ENCODE measurements at places on chromosomes 1 and 21. TPM values are rescaled to one million over a fixed set of nuclear protein-coding genes. Genes with fewer than 3 reads are reported as not detected.

DNA sequence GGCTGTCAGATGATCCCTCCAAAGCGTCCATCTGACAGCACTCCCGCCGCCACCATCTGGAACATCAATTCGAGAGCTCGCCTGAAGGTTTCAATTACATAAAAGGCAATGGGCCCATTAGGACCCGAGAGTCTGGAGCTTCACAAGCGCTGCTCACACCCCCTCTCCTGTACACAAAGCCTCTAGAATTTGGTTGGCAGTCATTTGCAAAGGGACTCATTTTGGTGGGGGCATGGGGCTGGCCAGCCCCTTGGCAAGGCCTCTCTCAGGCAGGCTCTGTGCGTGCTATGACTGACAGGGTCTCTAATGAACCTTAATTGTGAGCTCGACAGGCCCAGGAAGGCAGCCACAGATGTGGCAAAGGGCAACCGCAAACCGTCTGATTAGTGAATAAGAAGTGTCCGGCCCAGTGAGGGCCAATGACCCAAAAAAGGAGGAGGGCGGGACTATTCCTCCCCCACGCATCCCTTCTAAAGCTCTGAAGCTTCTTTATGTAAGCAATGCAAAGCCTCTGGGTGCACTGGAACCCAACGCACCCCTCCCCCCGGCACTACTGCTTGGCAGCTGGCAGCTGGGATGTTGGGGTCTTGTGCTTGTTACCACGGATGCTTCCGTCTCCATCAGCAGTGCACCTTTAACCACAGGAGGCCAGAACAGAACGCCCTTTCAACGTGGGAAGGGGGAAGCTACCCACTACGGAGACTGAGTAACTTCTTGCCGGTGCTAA is 79.4 kb downstream of the CAPZB start:
- peak; percentile 70 for DNase-seq
- no peak overlapping the region for H3K4me3 ChIP-seq
- H3K27me3 ChIP-seq, result no peaks in the 10 kb centered on the region
- peak overlapping the region; percentile 28 for H3K27ac ChIP-seq
- peaks cover 29% of the 10 kb centered on the region for H3K4me1 ChIP-seq

Gene SLAMF8
- not detected for polyA plus RNA-seq

DNA sequence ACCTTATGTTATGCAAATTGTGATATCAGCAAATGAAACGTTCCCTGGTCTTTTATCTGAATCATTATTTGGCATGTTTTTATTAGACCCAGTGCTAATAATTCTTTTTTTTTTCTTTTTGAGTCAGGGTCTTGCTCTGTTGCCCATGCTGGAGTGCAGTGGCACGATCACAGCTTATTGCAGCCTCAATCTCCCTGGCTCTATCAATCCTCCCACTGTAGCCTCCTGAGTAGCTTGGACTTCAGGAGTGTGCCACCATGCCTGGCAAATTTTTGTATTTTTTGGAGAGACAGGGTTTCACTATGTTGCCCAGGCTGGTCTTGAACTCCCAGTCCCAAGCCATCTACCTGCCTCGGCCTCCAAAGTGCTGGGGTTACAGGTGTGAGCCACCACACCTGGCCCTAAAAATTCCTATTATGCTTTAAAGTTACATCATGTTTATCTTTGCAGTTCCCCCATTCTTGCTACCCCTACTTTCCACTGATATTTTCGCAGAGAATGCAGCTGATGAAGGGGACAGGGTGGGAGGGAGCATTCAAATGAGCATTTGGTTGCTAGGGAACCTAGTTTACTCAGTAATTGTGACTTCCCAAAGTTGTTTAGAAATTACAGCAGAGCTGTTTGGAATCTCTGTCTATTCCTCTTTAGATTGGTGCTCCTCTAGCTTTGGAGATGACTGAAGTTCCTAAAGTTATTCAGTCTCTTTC is 18.4 kb downstream of the C1orf21 start:
- H3K36me3 ChIP-seq, result no peaks in the 10 kb centered on the region
- H3K4me1 ChIP-seq, result peaks cover 20% of the 10 kb centered on the region
- H3K4me3 ChIP-seq, result no peak overlapping the region
- DNase-seq, result no peak
- no peaks in the 10 kb centered on the region for H3K27me3 ChIP-seq
- no peak overlapping the region for H3K27ac ChIP-seq

Gene RABGAP1L
- polyA plus RNA-seq, result 13.7 TPM

DNA sequence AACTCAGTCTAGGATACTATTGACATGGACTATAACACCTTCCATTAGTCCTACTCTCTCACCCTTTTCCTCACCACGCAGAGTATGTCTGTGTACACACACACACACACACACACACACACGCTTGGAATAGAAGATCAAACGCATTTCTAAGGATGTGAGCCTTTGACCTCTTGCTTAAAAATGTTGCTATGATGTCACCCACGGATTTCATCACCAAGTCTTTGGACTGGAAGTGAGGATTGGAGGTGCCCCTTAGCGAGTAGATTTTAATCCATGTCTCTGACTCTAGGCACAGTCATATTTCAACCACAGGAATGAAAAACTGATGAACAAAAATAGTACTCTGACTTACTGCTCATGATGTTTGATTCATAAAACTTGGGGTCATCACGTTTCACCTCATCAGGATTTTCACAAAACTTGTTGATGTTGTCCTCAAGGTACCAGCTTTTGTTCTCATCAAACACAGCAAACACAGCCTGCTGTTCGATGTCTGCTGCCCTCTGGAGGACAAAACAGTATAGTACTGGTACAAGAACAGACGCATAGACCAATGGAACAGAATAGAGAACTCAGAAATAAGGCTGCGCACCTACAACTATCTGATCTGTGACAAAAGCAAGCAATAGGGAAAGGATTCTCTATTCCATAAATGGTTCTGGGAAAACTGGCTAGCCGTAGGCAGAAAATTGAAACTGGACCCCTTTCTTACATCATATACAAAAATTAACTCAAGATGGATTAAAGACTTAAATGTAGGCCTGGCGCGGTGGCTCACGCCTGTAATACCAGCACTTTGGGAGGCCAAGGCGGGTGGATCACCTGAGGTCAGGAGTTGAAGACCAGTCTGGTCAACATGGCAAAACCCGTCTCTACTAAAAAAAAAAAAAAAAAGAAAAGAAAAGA is 39.9 kb downstream of the F5 start:
- DNase-seq, result peak; percentile 83
- no peaks in the 10 kb centered on the region for H3K36me3 ChIP-seq
- no peaks in the 10 kb centered on the region for H3K27me3 ChIP-seq
- H3K27ac ChIP-seq, result no peak overlapping the region

- no peak overlapping the region for H3K4me3 ChIP-seq
- H3K27ac ChIP-seq, result peak overlapping the region; percentile 42
- no peaks in the 10 kb centered on the region for H3K27me3 ChIP-seq
- peaks cover 30% of the 10 kb centered on the region for H3K4me1 ChIP-seq
- H3K36me3 ChIP-seq, result no peaks in the 10 kb centered on the region
Measured at GRCh38 chr1:185565302-185565701, 168.9 kb upstream of the HMCN1 start.

Gene ITGB2
- polyA plus RNA-seq, result 2.2 TPM

GRCh38 chr1:191620883-191621282 is 537.4 kb upstream of the RGS18 start:
- no peak overlapping the region for H3K4me3 ChIP-seq
- H3K27me3 ChIP-seq, result no peaks in the 10 kb centered on the region
- no peaks in the 10 kb centered on the region for H3K4me1 ChIP-seq
- H3K36me3 ChIP-seq, result no peaks in the 10 kb centered on the region
- DNase-seq, result no peak

- no peaks in the 10 kb centered on the region for H3K27me3 ChIP-seq
- DNase-seq, result peak; percentile 7
- no peak overlapping the region for H3K4me3 ChIP-seq
Measured at GRCh38 chr1:45037456-45037855, 25.4 kb downstream of the UROD start.

Gene ZNF678
- 0.70 TPM for polyA plus RNA-seq

Gene RIPK4
- polyA plus RNA-seq, result 0.43 TPM

Gene RGS13
- not detected for polyA plus RNA-seq

Gene SYNC
- 60.5 TPM for polyA plus RNA-seq

DNA sequence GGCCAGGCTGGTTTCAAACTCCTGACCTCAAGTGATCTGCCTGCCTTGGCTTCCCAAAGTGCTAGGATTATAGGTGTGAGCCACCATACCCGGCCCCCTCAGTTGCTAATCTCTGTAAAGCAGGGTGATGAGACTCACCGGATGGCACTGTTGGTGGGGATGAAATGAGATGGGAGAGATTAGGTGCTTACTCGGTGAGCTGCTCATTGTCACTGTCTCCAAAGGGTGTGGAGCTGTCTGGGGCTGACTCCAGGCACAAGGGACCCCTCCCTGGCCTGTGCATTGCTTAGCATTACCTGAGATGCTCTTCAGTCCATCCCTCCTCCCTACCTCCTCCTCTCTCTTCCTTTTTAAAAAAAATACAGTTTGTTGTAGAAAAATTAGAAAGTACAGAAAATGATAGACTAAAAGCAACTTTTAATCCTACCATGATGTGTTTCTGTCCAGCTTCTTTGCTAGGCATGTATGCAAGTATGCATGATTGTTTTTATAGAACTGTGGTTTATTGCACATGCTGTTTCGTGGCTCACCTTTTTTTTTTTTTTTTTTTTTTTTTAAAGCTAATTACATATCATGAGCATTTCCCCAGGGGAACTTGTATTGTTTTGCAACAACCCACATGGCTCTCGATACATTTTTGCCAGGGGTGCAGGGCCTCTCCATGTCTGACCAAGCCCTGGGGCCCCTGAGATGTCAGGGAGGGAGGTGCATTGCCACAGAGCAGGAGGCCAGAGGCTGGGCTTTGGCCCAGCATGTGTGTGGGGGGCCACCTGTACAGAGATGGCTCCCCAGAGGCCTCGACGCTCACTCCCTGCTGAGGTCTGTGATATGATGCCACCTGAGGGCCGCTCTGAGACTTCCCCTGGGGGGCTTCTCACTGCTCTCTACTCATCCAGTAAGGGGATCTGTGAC is 55.4 kb downstream of the ARHGEF10L start:
- H3K4me1 ChIP-seq, result no peaks in the 10 kb centered on the region
- H3K27ac ChIP-seq, result no peak overlapping the region
- peak; percentile 61 for DNase-seq

- no peak overlapping the region for H3K4me3 ChIP-seq
- H3K4me1 ChIP-seq, result peaks cover 13% of the 10 kb centered on the region
- no peaks in the 10 kb centered on the region for H3K27me3 ChIP-seq
- no peak overlapping the region for H3K27ac ChIP-seq
Measured at GRCh38 chr1:72122099-72122880, 160.0 kb downstream of the NEGR1 start.

GRCh38 chr1:31765041-31765467 is 914 bp upstream of the ADGRB2 start:
- H3K4me1 ChIP-seq, result peaks cover 8% of the 10 kb centered on the region
- H3K36me3 ChIP-seq, result no peaks in the 10 kb centered on the region
- no peak overlapping the region for H3K4me3 ChIP-seq
- no peak overlapping the region for H3K27ac ChIP-seq
- H3K27me3 ChIP-seq, result no peaks in the 10 kb centered on the region

Gene NKAIN1
- not detected for polyA plus RNA-seq

Gene HSD3B1
- polyA plus RNA-seq, result not detected

Gene OLFML3
- 149 TPM for polyA plus RNA-seq

DNA sequence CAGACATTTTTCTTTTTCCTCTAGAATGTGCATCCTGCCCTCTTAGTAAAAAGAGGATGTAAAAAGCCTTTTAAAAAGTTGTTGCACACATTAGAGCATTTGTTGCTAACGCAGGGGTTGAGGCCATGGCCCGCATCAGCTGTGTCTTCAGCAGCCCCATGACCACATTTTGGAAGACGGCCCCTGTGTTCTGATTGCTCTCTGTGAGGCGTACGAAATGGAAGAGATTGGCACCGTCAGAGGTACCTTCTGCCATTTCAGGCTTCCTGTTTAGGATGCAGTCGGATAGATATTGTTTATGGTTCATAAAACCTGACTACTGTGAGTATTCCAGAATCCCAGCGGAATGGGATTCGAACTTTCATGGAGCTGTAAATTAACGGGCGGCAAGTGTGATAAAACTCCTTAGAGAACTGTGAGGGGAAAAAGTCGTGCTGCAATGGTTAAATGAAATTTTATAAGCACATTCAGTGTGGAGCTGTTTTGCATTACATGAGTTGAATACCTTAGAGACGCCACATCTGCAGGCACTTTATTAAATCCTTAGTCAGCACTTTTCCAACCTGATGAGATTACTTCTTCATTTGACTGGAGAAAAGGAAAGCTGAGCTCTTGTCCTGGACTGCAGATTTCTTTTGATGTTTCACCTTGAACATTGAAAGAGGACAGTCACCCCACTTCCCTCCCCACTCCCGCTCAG is 273.9 kb downstream of the TM2D1 start:
- no peaks in the 10 kb centered on the region for H3K27me3 ChIP-seq
- peaks cover 14% of the 10 kb centered on the region for H3K4me1 ChIP-seq
- no peak overlapping the region for H3K4me3 ChIP-seq
- no peak for DNase-seq

Gene RPTN
- 0.05 TPM for polyA plus RNA-seq

- H3K36me3 ChIP-seq, result no peaks in the 10 kb centered on the region
- H3K4me3 ChIP-seq, result no peak overlapping the region
- no peaks in the 10 kb centered on the region for H3K27me3 ChIP-seq
- DNase-seq, result no peak
Measured at GRCh38 chr1:116914667-116915066, 5.0 kb downstream of the PTGFRN start.

DNA sequence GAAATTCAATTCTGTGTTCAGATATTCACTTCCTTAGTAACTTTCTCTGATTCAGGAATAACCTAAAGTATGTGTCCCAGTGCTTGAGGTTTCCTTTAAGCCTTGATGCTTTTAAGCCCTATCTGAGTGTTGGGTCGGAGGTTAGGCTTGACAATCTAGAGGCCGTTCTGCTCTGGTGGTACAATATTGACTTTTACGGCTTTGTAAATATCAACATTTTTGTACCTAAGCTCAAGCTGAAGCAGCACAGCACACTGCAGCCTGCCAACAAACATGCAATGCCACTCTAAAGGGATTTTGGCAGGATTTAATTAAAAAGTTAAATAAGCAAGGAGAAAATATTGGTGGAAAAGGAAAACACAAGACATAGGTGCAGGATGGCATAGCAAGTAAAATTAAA is 279.2 kb downstream of the NEGR1 start:
- no peak for DNase-seq
- no peaks in the 10 kb centered on the region for H3K36me3 ChIP-seq
- no peaks in the 10 kb centered on the region for H3K4me1 ChIP-seq
- no peaks in the 10 kb centered on the region for H3K27me3 ChIP-seq

DNA sequence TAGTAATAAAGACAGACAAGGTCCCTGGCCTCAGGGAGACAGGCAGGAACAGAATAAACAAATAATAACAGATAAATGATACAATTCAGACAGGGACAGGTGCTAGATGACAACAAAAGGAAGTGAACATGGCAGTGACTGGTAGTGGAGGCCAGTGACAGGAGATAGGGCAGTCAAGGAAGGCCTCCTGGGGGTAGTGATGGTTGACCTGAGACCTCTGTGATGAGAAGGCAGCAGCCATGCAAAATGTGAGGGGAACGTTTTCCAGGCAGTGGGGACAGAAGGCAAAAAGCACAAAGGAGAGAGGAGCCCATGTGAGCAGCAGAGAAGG is 18.5 kb downstream of the OPTC start:
- no peak for DNase-seq
- no peaks in the 10 kb centered on the region for H3K36me3 ChIP-seq
- no peaks in the 10 kb centered on the region for H3K27me3 ChIP-seq

- peak; percentile 46 for DNase-seq
- H3K36me3 ChIP-seq, result 0 out of 2 replicates have a peak, but pooled peaks cover 5% of the 10 kb centered on the region
- peak overlapping the region; percentile 82 for H3K4me3 ChIP-seq
- no peaks in the 10 kb centered on the region for H3K27me3 ChIP-seq
- H3K4me1 ChIP-seq, result peaks cover 45% of the 10 kb centered on the region
Measured at GRCh38 chr1:161197560-161198193, 1.2 kb downstream of the ADAMTS4 start.

Data from GM23248 (cell line).